ENCODE measurements at places on chromosomes 7 and 10. TPM values are rescaled to one million over a fixed set of nuclear protein-coding genes. Genes with fewer than 3 reads are reported as not detected.
A peak's percentile ranks its signal among the peaks of the same experiment; 100 is the strongest.

DNA sequence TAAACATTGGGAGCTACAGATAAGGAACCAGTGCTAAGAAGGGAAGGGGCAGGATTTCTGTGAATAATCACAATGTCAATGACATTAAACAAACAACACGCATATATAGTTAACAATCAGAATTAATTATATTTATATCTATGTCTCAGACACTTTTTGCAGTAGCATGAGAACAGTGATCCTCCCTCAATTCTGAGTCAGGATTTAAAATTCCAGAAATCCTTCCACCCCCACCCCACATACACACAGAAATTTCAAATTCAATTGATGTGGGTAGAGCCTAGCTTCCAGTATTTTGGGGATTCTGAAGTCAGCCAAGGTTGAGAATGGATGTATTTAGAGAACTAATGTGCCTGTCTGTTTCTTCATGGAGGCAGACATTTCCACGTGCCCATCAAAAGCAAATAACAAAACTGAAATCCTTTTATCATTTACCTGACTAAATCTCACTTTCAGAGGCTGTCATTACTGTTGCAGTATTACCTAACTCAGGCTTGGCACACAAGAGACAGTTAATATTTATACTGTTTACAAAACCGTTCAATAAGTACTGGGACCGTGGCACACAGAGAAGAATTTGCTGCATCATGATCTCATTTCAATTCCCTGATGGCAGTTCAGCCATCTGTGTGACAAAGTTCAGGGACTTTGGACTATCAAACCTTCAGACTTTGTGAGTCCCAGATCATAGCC lies 116.6 kb upstream of the PALS2 start:
- H3K27ac ChIP-seq, result no peak overlapping the region
- H3K27me3 ChIP-seq, result no peaks in the 10 kb centered on the region
- peaks cover 8% of the 10 kb centered on the region for H3K4me1 ChIP-seq
- no peak overlapping the region for H3K4me3 ChIP-seq
- H3K36me3 ChIP-seq, result no peaks in the 10 kb centered on the region

DNA sequence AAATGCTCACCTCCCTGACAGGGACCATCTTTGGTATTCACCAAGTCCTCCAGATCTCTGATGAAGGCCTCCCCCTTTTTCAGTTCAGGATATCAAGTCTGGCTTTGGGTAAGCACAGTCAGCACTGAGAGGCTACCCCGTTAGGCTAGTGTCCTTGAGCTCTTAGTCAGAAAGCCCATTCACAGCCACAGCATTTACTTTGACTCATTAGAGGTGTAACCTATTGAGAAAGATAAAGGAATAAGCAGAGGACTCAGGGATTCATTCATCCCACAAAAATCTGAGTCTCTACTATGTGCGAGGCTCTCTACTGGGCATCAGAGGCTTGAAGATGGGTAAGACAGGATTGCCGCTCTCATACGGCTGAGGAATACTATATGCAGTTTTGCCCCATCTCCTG lies 14.0 kb upstream of the RAMP3 start:
- no peak overlapping the region for H3K4me3 ChIP-seq
- no peak overlapping the region for H3K27ac ChIP-seq
- H3K27me3 ChIP-seq, result peaks cover 23% of the 10 kb centered on the region
- peak; percentile 56 for DNase-seq
- H3K4me1 ChIP-seq, result no peaks in the 10 kb centered on the region

MET gene
- 237 TPM for total RNA-seq

GRCh38 chr7:27188386-27189294 lies 3.6 kb upstream of the HOXA11 start:
- no peak overlapping the region for H3K27ac ChIP-seq
- H3K36me3 ChIP-seq, result no peaks in the 10 kb centered on the region
- H3K4me3 ChIP-seq, result no peak overlapping the region
- peaks cover 6% of the 10 kb centered on the region for H3K4me1 ChIP-seq
- DNase-seq, result no peak
- no peaks in the 10 kb centered on the region for H3K27me3 ChIP-seq

ALOX5 gene
- 86.8 TPM for total RNA-seq

RET gene
- not detected for total RNA-seq

- H3K4me1 ChIP-seq, result no peaks in the 10 kb centered on the region
- H3K27me3 ChIP-seq, result no peaks in the 10 kb centered on the region
- DNase-seq, result no peak
- no peak overlapping the region for H3K4me3 ChIP-seq
- H3K27ac ChIP-seq, result no peak overlapping the region
Measured at GRCh38 chr7:601595-602340, 82.1 kb upstream of the PDGFA start.

GRCh38 chr10:56856569-56856968 lies 495.5 kb upstream of the ZWINT start:
- H3K4me1 ChIP-seq, result no peaks in the 10 kb centered on the region
- H3K27me3 ChIP-seq, result no peaks in the 10 kb centered on the region
- H3K36me3 ChIP-seq, result no peaks in the 10 kb centered on the region
- no peak overlapping the region for H3K27ac ChIP-seq
- DNase-seq, result no peak
- H3K4me3 ChIP-seq, result no peak overlapping the region

GRCh38 chr7:1691601-1692514 lies 21.8 kb downstream of the ELFN1 start:
- no peaks in the 10 kb centered on the region for H3K36me3 ChIP-seq
- peaks cover 81% of the 10 kb centered on the region for H3K27me3 ChIP-seq
- peak; percentile 63 for DNase-seq
- no peak overlapping the region for H3K27ac ChIP-seq
- H3K4me3 ChIP-seq, result no peak overlapping the region

- H3K36me3 ChIP-seq, result no peaks in the 10 kb centered on the region
- peaks cover 71% of the 10 kb centered on the region for H3K27me3 ChIP-seq
- no peak overlapping the region for H3K4me3 ChIP-seq
- no peak overlapping the region for H3K27ac ChIP-seq
- no peak for DNase-seq
- no peaks in the 10 kb centered on the region for H3K4me1 ChIP-seq
Measured at GRCh38 chr7:64884085-64884912, 18.8 kb upstream of the ZNF273 start.

DNA sequence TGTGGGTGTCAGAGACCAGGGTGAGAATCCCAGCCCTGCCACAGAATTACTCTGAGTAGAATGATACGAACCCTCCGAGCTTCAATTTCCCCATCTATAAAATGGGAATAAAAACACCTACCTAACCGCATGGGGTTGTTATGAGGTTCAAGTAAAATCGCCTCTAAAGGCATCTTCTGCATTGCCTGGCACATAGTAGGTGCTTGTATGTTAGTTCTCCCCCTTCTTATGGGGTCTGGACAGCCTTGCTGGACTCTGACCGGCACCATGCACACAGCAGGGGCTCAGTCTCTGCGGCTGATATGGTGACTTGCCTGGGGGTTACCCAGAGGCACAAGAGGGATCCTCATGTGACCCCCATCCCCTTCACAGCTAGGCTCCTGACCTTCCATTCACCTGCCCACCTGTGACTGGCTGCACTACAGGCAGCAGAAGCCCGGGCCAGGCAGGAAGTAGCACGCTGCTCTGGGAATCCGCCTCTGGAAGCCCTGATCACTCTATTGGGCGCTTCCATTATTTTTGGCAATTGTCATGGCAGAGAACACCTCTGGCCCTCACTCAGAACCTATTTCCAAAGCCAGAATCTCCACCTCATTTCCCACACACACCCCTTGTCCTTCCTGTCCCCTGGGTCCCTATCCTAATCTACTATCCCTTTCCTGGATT lies 6.0 kb downstream of the SH3PXD2A start:
- peaks cover 8% of the 10 kb centered on the region for H3K4me1 ChIP-seq
- no peak overlapping the region for H3K4me3 ChIP-seq
- H3K36me3 ChIP-seq, result no peaks in the 10 kb centered on the region
- H3K27me3 ChIP-seq, result no peaks in the 10 kb centered on the region
- no peak overlapping the region for H3K27ac ChIP-seq
- no peak for DNase-seq

NME8 gene
- total RNA-seq, result not detected

DNA sequence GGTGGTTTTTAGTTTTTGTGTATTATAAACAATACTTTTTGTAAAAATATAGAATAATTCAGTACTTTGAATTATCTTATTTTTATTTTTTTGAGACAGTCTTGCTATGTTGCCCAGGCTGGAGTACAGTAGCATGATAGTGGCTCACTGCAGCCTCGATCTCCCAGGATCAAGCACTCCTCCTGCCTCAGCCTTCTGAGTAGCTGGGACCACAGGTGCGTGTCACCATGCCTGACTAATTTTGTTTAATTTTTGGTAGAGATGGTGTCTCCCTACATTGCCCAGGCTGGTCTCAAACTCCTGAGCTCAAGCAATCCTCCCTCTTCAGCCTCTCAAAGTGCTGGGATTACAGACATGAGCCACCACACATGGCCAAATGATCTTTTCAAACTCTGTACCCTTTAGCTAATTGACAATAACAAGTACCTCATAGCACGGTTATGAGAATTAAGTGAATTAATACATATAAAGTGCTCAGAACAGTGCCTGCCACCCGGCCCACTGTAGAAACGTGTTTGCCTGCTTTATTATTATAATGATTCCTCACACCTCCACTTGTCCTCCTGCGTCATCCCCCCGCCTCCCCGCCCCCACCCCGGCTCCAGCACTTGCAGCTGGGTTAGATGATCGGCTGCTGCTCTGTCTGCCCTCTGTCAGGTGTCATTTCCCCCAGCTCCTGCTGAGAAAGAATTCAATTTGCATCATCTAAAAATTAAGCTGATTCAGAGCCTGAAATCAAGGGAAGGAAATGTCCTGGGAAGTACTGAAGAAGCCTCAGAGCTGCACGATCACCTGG lies 53.6 kb upstream of the NRF1 start:
- no peaks in the 10 kb centered on the region for H3K36me3 ChIP-seq
- DNase-seq, result no peak
- no peak overlapping the region for H3K27ac ChIP-seq
- H3K4me3 ChIP-seq, result no peak overlapping the region
- H3K27me3 ChIP-seq, result no peaks in the 10 kb centered on the region

SLC26A5 gene
- total RNA-seq, result not detected

- DNase-seq, result no peak
- H3K4me3 ChIP-seq, result no peak overlapping the region
- H3K27ac ChIP-seq, result no peak overlapping the region
Measured at GRCh38 chr10:22338185-22338900, 7.0 kb upstream of the SPAG6 start.

DNA sequence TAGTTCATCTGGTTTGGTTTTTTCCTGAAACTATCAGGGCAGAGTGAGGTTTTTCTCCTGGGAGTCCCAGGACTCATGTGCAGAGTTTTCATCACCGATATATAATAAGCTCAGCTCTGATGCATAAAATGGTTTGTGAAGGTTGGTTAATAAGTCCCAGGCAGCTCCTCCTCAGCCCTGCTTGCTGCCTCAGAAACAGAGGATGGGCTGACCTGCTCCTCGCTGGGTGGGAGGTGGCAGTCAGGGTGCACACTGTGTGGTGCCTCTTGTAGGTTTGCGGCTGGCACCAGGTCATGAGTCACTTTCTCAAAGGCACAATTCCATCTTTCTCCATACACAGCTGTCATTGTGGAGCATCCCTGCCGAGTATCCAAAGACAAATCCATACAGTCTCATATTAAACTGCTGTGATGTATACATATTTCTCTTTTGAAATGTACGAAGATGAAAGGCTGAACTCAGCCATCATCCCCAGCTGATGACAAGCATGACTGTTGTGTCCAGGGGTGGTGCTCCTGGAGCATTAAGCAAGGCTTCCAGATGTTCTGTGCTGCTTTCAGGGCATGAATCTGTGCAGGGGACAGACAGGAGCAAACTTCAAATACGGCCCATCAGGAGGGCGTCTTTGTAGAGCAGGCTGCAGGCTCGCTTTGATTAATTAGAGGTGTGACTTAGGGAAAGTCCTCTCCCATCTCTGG lies 125.7 kb upstream of the NPS start:
- H3K4me3 ChIP-seq, result no peak overlapping the region
- H3K4me1 ChIP-seq, result no peaks in the 10 kb centered on the region
- H3K27ac ChIP-seq, result no peak overlapping the region
- H3K36me3 ChIP-seq, result no peaks in the 10 kb centered on the region

DNA sequence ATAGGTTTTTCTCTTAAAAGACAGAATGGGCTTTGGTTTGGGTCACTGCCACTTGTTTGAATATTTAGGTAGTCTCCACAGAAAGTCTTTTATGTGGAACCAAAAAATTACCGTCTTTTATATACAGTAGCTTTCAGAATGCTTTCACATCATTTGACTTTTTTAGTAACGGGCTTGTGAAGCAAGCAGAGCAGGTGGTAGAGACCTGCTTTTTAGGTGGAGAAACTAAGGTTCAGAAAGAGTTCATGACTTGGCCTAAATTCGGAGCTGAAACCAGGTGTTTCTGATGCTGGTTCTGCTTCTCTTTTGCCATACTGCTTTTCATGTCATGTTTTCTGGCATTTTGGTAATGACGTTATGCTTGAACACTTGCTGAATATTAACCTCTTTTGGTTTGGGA lies 36.3 kb downstream of the GARS1 start:
- H3K4me3 ChIP-seq, result no peak overlapping the region
- H3K4me1 ChIP-seq, result no peaks in the 10 kb centered on the region
- no peaks in the 10 kb centered on the region for H3K27me3 ChIP-seq
- DNase-seq, result no peak
- H3K27ac ChIP-seq, result no peak overlapping the region
- H3K36me3 ChIP-seq, result peaks cover 97% of the 10 kb centered on the region

- no peaks in the 10 kb centered on the region for H3K36me3 ChIP-seq
- no peak overlapping the region for H3K4me3 ChIP-seq
- H3K27ac ChIP-seq, result no peak overlapping the region
- H3K27me3 ChIP-seq, result no peaks in the 10 kb centered on the region
- H3K4me1 ChIP-seq, result 0 out of 2 replicates have a peak, but pooled peaks cover 4% of the 10 kb centered on the region
Measured at GRCh38 chr10:104041891-104042535, 43.7 kb downstream of the COL17A1 start.

TBL2 gene
- 49.2 TPM for total RNA-seq

- no peaks in the 10 kb centered on the region for H3K4me1 ChIP-seq
- H3K27me3 ChIP-seq, result no peaks in the 10 kb centered on the region
- H3K27ac ChIP-seq, result no peak overlapping the region
- H3K4me3 ChIP-seq, result no peak overlapping the region
- DNase-seq, result no peak
Measured at GRCh38 chr7:66255534-66256100, 50.5 kb downstream of the TPST1 start.

KCND2 gene
- total RNA-seq, result 0.72 TPM

DNA sequence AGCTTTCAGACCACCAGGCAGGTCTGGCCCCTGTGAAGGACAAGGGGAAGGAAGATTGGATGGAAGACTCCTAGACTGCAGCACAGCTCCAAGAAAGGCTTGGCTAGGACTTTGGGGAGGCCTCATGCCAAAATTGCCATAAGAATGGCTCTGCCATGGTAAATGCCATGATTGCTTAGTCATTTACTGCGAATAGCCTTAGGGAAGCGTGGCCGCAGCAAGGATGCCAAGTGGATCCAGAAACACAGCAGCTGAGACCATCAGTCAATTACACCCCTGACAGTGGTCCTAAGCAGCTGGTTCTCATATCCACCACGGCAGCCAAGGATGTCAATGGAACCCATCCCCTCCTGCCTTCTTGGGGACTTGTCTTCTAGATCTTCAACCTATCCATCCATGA lies 88.2 kb upstream of the AUTS2 start:
- H3K27me3 ChIP-seq, result no peaks in the 10 kb centered on the region
- no peaks in the 10 kb centered on the region for H3K4me1 ChIP-seq
- H3K4me3 ChIP-seq, result no peak overlapping the region
- H3K36me3 ChIP-seq, result no peaks in the 10 kb centered on the region
- no peak for DNase-seq
